Subcutaneous preadipocyte (primary cell): ENCODE measurements at places on chromosomes 5 and 9. TPM values are rescaled to one million over a fixed set of nuclear protein-coding genes. Genes with fewer than 3 reads are reported as not detected.

The PCDHA11 gene
- under 0.01 TPM in 1 of 2 replicates, not detected in the other for total RNA-seq

The IFNE gene
- total RNA-seq: 5.9 and 10.6 TPM in 2 replicates

The COL15A1 gene
- 2.2 and 6.8 TPM in 2 replicates for total RNA-seq

The N4BP3 gene
- total RNA-seq: under 0.01 TPM in 2 replicates

The SLC6A19 gene
- not detected in 2 replicates for total RNA-seq

The RGP1 gene
- 9.2 and 14.3 TPM in 2 replicates for total RNA-seq

The RORB gene
- total RNA-seq: 0.37 and 1.2 TPM in 2 replicates
